ENCODE measurements at places on chromosomes 2 and 18. TPM values are rescaled to one million over a fixed set of nuclear protein-coding genes. Genes with fewer than 3 reads are reported as not detected.

DNA sequence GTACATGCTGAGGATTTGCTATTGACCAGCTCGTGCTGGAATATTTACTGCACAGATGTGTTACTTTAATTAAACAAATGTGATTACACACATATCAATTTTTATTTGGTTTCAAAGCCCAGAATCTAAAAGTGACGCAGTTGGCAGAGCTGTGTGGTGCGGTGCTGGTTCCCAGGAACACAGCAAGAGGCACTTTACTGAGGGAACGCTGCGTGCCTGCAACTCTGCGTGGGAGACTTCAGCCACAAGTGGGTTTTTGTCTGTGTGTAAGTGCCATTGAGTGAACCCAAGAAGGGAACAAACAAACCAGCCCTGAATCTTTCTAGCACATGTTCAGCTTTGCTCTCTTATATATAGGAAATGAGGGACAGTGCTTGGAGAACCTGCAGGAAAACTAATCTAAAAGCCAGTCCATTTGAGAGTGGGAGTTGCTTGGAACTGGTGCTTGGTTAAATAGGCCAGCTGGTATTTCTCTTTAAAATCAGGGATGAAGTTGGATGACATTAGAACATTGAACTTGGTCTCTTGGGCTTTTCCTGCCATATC is 196.6 kb upstream of the CELF4 start:
- DNase-seq, result no peak
- no peaks in the 10 kb centered on the region for H3K4me1 ChIP-seq
- no peaks in the 10 kb centered on the region for H3K27me3 ChIP-seq
- H3K36me3 ChIP-seq, result no peaks in the 10 kb centered on the region

DNA sequence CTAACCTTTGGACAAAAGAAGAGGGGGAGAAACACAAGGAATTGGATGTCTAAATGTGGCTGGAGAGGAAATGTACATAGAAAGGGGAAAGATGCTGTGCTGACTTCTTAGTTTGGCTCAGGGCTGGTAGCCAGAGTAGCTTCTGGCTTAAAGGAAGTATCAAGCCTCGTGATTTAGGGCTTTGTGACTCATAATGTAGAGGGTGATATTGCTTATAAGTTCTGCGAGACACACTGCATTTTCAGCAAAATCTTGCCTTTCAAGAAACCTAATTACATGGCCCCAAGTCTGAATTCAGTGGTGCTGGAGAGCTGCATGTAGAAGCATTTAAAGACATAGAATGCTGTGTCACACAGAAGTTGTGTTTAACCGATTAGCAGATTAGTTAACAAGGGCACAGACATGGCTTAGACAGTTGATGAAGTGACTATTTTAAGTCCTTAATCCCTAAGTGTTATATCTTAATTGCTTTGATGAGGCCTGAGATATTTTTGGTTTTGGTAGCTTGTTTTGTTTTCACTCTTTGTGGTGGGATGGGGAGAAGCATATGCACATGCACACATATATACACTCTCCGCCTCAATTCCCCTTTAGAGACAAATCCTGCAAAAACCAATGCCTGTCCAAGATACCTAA is 66.4 kb downstream of the EPAS1 start:
- no peak overlapping the region for H3K27ac ChIP-seq
- no peak for DNase-seq
- H3K27me3 ChIP-seq, result no peaks in the 10 kb centered on the region
- H3K36me3 ChIP-seq, result no peaks in the 10 kb centered on the region
- H3K4me3 ChIP-seq, result no peak overlapping the region

The IMP4 gene
- 104 TPM for total RNA-seq

GRCh38 chr2:30701782-30702181 is 105.5 kb downstream of the CAPN13 start:
- no peak overlapping the region for H3K4me3 ChIP-seq
- H3K27ac ChIP-seq, result no peak overlapping the region
- no peaks in the 10 kb centered on the region for H3K4me1 ChIP-seq
- DNase-seq, result no peak
- H3K36me3 ChIP-seq, result no peaks in the 10 kb centered on the region
- no peaks in the 10 kb centered on the region for H3K27me3 ChIP-seq

GRCh38 chr2:23015651-23016200 is 369.3 kb upstream of the KLHL29 start:
- no peak overlapping the region for H3K4me3 ChIP-seq
- DNase-seq, result no peak
- no peaks in the 10 kb centered on the region for H3K27me3 ChIP-seq
- H3K36me3 ChIP-seq, result no peaks in the 10 kb centered on the region
- no peaks in the 10 kb centered on the region for H3K4me1 ChIP-seq

The ITSN2 gene
- 57.7 TPM for total RNA-seq

The TUBB8B gene
- total RNA-seq, result not detected

The MGAT5 gene
- 22.1 TPM for total RNA-seq

- H3K27ac ChIP-seq, result no peak overlapping the region
- H3K4me3 ChIP-seq, result no peak overlapping the region
- no peaks in the 10 kb centered on the region for H3K36me3 ChIP-seq
- H3K4me1 ChIP-seq, result no peaks in the 10 kb centered on the region
- no peak for DNase-seq
Observed at GRCh38 chr2:429142-429541, 141.3 kb upstream of the ALKAL2 start.

GRCh38 chr18:35917043-35917442 is 55.4 kb upstream of the RMP24 start:
- no peak for DNase-seq
- H3K4me3 ChIP-seq, result no peak overlapping the region
- no peaks in the 10 kb centered on the region for H3K36me3 ChIP-seq
- peaks cover 3% of the 10 kb centered on the region for H3K4me1 ChIP-seq
- H3K27ac ChIP-seq, result peak overlapping the region; percentile 34

The TBR1 gene
- total RNA-seq, result not detected

The CREG2 gene
- total RNA-seq, result 0.21 TPM

Data from Panc1 (cell line).